ENCODE measurements at places on chromosomes 7 and 10.

- DNase-seq, result no peak
These were observed 14.4 kb downstream of the SMURF1 start for GRCh38 chr7:99129536-99129935.

DNA sequence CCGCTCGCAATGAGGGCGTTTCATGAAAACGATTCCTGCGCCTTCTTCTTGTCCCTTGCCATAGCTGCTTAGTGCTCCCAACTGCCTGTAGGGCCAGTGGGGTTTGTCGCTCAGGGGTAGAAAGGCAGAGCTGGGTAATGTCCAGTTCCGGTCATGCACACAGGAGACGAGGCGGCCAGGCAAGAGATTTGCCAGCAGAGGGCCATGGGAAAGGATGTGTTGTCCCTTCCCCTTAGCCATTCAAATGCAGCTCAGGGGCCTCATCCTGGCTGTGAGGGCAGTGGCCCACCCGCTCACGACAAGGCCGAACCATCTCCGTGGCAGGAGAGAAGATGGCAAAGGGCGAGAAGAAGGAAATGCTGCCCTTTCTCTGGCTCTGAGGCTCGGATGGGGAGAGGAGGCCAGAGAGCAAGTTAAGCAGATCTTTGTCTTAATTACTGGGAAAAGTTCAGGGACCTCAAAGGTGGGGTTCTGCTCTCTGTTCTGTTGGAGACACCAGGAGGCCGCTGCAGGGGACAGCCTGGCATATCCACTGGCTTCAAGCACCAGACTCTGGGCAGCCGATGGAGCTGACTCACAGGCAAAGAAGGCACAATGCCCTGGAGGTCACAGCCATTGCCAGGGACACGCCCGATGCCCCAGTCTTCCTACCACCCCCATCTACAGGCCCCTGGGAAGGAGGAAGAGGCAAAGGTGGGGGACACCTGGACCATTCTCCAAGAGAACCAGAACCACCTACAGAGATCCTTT, 534.8 kb upstream of the MGMT start:
- no peak for DNase-seq

DNA sequence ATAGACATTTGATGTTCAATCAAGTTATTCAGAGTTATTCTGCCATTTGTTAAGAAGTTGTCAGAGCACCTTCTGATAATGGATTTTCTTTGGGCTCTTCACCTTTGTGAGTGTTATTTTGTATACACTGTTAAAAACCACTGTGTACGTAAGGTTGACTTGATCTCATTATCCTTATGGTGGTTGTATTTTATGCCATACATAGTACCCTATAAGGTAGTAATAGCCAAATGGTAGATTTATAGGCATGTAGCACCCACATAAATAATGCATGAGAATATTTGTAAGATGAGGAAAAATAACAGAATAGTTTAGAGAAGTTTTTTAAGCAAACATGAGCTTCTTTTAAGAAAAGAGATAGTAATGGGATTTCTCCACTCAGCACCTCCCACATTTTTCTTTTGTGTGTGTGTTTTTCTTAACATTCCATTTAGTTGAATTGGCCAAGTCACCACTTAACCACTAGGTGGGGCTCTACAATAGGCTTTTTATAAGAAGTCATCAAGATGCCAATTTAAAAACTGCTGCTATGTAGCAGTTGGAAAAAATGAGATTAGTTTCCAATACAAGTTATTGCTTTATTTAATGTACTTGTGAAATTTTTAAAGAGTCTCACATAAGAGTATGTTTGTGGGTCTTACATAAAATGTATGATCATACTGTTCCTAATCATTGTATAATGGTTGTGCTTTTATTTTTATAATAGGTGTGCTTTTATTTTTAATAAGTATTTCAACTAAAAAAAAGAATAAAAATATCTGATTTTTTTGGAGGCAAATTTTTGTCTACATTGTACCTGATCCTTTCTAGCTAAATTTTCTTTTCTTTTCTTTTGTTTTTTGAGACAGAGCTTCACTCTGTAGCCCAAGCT, 41.1 kb upstream of the STMP1 start:
- peak; percentile 83 for DNase-seq

GRCh38 chr7:35355911-35356310, 102.0 kb upstream of the TBX20 start:
- DNase-seq, result no peak

GRCh38 chr7:23721456-23721855, 11.4 kb downstream of the STK31 start:
- DNase-seq, result no peak

DNA sequence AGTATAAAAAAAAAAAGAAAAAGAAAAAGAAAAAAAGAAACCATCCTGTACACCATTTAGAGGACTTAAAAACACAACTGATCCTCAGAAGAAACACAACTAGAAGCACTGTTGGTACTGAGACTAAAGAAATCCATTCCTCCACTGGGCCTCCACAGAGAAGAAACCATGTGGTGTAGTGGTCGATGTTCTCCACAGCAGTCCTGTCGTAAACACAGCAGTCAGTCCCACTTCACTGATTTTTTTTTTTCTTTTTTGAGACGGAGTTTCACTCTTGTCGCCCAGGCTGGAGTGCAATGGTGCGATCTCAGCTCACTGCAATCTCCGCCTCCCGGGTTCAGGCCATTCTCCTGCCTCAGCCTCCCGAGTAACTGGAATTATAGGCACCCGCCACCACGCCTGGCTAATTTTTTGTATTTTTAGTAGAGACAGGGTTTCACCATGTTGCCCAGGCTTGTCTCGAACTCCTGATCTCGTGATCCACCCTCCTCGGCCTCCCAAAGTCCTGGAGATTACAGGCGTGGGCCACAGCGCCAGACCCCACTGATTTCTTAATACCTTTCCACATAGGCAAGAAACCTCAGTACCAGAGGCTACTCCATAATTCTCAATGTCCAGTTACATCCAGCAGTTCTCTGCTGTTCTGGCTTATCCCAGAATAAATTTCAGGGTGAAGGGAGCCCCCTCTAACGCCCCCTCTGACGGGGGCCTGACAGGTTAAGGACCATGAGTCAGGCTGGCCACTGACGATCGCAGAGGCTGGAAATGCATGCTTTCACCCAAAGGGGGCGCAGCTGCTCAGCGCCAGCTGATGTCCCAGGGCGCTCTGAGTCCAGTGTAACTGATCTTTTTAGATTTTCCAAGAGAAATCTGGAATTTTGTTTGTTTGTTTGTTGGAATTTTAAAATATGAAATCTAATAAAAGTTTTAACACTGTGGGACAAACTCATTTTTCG, 24.8 kb upstream of the FFAR4 start:
- DNase-seq, result peak; percentile 65

DNA sequence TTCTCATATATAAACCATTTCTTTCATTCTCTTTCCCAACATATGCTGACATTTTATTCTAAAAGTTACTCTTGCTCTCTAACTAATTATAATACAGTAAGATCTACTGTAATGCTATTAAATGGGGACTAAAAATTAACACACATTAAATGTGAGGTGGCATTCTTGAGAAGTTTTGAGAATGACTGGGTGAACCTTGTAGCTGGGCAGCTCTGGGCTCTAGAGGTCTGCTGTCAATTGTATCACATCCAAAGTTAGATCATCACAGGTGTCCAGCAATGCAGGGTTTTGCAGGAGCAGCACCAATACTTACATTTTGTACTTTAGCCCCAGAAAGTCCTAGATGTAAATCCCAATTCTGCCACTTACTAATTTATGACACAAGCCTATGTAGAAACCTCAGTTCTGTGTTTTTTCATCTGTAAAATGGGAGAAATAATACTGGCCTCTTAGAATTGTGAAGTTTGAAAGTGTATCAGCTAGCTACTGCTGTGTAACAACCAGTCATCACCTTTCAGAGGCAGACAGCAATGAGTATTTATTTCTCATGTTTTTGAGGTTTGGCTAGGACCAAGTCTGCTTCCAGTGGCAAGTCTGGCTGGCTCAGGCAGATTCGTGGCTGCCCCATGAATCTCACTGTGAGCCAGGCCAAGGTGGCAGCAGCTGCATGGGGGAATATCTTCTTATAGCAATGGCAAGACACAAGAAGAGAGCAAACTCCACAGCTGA, 79.6 kb upstream of the EMX2 start:
- DNase-seq, result no peak

DNA sequence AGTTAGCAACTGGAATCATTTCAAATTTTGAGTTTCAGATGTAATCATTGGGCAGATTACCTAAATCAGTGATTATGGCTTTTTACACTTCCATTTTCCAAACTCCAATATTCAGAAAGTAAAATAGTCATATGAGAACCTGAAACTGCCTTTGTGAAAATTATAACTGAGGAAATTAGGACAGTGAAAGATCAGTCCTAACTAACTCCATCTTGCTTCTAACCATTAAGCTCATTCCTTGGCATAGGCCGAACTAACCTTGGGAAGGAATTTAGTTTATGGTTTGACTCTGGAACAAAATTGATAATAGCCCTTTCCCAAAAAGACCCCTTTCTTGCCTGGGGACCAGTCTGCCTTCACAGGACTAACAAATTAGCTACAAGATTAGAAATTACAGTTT, 2.2 kb downstream of the CRPPA start:
- no peak for DNase-seq

- DNase-seq, result no peak
These were observed 236.9 kb downstream of the SFMBT2 start for GRCh38 chr10:7173948-7174347.

DNA sequence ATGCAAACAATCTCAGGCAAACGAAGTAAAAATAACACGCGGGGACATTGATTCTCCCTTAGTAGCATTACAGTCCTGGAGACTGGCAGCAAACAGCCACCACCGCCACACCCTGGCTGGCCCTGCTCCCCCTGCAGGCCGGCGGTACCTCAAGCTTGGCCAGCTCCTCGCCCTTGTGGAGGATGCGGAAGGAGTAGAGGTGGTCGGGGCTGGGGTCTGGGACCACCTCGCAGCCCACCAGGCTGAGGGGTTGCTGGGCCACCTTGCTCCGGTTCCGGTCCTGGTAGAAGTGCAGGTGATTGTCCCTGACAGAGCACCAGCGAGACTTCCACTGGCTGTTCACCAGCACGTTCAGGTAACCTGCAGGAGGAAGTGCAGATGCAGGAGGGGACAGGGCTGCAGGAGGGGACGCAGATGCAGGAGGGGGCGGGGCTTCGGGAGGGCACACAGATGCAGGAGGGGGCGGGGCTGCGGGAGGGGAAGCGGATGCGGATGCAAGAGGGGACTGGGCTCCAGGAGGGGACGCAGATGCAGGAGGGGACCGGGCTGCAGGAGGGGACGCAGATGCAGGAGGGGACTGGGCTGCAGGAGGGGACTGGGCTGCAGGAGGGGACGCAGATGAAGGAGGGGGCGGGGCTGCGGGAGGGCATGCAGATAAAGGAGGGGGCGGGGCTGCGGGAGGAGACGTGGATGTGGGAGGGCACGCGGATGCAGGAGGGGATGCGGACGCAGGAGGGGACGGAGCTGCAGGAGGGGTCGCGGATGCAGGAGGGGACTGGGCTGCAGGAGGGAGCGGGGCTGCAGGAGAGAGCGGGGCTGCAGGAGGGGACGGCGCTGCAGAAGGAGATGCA, 65.7 kb downstream of the VWA2 start:
- DNase-seq, result peak; percentile 3

DNA sequence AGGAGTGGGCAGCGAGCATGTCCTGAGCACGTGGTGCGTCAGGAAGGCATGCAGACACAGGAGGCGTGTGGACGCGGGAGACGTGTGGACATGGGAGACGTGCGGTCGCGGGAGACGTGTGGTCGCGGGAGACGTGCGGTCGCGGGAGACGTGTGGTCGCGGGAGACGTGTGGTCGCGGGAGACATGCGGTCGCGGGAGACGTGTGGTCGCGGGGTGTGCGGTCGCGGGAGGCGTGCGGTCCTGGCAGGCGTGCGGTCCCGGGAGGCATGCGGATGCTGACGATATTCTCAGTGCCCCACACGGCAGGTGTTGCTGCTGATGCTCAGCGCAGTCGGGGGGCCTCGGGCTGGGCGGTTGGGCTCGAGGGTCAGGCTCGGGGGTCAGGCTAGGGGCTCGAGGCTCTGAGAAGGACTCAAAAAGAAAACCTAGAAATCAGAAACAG, 94.2 kb downstream of the NKX6-2 start:
- no peak for DNase-seq

- no peak for DNase-seq
These were observed 26.8 kb downstream of the POLL start for GRCh38 chr10:101561068-101561915.

DNA sequence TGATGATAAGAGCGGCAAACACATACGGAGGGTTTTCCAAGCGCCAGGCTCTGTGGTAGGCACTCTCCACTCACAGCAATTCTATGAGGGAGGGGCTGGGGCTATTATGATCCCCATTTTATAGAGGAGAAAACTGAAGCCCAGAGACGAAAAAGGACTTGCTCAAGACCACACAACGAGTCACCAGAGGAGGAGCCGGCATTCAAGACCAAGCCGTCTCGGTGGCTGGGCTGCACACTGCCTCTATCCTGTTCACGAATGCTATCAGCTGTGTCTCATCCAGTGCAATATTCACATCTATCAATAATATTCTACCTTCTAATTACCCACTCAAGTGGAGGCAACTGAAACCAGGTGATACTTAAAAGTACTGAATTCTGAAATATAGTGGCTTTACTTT, 67.8 kb upstream of the NMT2 start:
- DNase-seq, result no peak

DNA sequence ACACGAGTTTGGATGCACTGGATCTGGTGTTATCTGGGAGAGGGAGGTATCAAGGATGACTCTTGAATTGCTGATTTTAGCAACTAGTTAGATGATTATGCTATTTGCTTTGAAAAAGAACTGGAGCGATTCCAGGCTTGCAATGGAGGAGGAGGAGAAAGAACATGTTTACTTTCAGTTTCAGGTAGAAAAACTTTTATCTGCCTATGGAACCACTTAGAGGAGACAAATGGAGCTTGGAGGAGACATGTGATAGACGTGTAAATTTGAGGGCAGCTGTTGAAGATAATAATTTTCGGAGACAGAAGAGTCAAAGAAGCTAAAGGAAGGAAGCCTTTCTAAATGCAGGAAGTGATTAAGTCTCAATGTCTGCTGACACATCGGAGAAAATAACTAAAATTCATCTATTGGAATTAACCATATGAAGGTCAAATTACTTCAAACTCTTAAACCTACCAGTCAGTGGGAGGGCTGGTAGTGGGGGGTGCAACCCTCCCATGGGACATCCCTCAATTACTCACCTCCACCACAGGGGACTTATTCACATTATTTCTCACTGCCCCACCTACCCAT, 56.4 kb upstream of the GNAI1 start:
- DNase-seq, result no peak

DNA sequence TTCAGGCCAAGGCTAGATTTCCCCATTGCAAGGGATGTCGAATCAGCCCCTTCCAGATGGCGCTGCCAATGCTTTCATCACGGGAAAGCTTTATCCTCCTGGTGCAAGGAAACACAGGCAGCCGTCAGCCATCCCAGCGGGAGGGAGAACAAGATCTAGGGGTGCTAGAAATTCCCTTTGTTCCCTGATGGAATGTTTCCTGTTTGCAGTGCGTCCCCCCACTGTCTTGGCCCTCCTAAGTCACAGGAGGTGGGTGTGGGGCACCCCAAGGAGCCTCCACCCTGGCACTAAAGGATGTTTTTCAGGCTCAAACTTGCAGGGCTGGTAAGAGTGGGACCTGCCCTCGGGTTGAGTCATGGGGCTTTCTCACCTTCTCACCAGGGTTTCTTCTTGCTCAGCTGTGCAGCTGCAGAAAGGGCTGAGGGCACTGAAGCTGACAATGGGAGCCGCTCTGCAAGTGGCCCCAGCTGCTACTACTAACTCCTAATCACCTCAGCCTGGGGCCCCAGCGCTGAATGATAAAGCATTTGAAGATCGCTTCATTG, 103.6 kb downstream of the PRPF18 start:
- no peak for DNase-seq
